H54 (cell line): ENCODE measurements at places on chromosomes 1 and 21.

GRCh38 chr1:52593495-52593894, 8.7 kb upstream of the GPX7 start:
- DNase-seq = no peak

GRCh38 chr1:39106801-39107327, 80.7 kb downstream of the NDUFS5 start:
- no peak for DNase-seq

GRCh38 chr21:28805885-28806284, 186.8 kb downstream of the LTN1 start:
- DNase-seq = no peak

GRCh38 chr1:186864296-186864695, 35.5 kb downstream of the PLA2G4A start:
- no peak for DNase-seq

DNA sequence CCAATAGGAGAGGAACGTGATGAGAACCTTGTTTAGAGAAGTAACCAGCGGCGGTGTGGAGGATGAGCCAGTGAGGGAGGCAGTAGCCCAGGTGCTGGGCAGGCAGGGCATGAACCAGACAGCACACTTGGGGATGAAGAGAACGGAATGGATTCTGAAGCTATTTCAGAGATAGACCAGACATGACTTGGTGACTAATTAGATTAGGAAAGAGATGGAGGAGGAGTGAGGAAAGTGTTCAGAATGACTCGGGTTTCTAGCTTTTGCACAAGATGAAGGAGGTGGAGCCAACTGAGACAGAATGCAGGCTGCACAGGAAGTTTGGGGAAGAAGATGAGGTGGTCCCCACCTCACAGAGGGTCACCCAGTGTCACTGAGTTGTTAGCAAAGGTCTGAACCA, 5.1 kb downstream of the PEF1 start:
- DNase-seq = no peak

- no peak for DNase-seq
Measured at GRCh38 chr1:168676029-168676812, 52.8 kb downstream of the DPT start.

GRCh38 chr21:31986035-31986856, 113.4 kb downstream of the HUNK start:
- DNase-seq = no peak

DNA sequence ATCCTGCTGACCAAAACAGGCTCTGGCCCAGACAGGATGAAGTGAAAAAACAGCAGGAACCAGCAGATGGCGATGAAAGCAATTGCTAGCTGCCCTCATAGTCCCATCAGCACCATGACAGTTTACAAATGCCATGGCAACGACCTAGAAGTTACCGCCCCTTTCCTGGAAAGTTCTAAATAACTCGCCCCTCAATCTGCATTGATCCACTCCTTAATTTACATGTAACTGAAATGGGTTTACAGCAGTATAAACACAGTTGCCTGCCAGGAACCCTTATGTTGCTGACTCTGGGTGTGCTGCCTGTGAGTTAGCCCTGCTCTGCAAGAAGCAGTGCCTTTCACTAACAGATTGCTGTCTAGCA, 65.5 kb upstream of the CR1L start:
- peak; percentile 19 for DNase-seq

DNA sequence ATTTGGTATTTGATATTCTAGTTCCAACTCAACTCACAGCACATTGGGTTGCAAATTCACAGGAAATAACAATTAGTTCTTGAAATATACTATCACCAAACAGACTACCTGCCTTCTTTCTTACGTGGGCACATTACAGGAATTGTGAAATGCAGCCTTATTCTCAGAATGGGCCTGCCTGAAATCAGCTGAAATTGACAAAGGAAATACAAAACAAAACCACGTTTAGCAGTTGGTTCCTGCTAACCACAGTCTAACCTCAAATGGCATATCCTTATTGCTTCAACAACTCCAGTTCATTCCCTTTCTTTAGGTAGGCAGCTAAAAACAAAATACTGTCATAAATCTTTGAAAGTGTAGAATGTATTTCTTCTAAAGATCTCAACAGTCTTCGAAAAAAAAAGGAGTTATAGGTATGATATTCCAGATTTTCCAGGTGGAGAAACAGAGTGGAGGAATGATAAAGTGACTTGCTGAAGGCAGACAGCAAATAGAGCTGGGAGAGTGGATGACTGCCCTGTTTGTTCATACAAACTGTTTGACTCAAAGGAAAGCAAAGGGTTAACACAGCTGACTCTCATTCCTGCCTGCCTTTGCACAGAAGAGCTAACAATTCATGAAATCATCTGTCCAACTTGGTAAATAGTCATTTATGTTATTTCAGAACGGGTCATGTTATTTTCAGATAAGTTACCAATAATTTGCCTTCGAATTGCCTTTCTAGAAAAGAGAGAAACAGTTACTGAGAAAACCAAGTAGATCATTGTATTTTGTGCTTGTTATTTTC, 1.6 kb upstream of the GREM2 start:
- DNase-seq = no peak

- no peak for DNase-seq
Measured at GRCh38 chr1:110285316-110285715, 53.9 kb upstream of the RBM15 start.

- DNase-seq = no peak
Measured at GRCh38 chr1:115118086-115118485, 28.8 kb upstream of the TSPAN2 start.

DNA sequence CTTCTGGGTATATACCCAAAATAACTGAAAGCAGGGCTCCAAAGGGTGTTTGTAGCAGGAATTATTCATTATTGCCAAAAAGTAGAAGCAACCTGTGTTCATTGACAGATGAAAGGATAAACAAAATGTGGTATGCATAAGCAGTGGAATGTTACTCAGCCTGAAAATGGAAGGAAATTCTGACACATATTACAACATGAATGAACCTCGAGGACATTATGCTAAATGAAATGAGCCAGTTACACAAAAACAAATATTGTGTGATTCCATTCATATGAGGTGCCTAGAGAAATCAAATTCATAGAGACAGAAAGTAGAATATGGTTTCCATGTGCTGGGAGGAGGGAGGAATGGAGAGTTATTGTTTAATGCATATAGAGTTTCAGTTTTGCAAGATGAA, 86.3 kb upstream of the ARTN start:
- DNase-seq = no peak

- DNase-seq = no peak
Measured at GRCh38 chr1:156706657-156707416, 1.5 kb upstream of the CRABP2 start.

- DNase-seq = no peak
Measured at GRCh38 chr1:160858097-160858496, 4.6 kb downstream of the CD244 start.

GRCh38 chr1:241271427-241271826, 85.6 kb downstream of the RGS7 start:
- no peak for DNase-seq

- no peak for DNase-seq
Measured at GRCh38 chr1:41749991-41750745, 168.6 kb downstream of the HIVEP3 start.

DNA sequence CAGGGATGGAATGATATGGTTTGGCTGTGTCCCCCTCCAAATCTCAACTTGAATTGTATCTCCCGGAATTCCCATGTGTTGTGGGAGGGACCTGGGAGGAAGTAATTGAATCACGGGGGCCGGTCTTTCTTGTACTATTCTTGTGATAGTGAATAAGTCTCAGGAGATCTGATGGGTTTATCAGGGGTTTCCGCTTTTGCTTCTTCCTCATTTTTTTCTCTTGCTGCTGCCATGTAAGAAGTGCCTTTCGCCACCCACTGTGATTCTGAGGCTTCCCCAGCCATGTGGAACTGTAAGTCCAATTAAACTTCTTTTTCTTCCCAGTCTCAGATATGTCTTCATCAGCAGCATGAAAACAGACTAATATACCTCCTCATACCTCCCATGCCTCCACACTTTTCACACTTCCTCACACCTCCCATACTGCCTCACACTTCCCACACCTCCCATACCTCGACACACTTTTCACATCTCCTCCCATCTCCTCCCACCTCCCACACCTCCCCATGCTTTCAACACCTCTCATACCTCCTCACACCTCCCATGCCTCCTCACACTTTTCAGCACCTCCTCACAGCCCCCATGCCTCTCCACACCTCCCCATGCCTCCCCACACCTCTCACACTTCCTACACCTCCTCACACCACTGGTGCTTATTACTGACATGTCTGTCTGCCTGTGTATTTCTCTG, 21.3 kb downstream of the GPR137B start:
- DNase-seq = no peak

DNA sequence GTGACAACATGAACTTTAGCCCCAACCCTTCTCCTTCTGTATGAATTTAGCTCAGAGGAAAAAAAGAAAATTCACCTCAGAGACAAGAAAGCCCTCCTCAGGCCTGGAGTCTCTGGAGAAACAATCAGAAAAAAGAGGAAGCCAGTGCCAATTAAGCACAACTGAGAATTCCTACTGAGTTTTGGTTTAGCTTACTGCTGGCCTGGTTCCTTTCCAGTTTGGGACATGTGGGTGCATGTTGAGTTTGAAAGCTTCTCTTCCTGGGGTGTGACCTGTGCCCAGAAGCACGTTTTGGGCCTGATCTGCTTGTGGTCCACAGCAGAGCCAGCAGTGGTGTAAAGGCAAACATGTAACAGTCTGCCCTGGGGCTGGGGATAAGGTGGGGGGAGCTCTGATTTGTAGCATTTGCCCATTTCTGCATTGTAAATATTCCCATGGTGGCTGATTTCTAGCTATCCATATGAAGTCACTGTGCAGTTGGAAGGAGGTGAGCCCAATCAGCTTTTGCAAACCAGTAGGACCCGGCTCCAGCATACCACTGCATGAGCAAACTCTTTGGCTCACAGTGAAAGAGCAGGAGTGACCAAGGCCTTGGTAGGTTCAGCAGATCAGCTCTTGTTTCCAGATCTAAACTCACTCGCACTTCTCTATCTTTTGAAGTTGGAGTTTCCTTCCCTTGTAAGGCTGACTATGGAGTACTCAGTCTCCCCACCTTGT, 4.7 kb upstream of the THEM5 start:
- DNase-seq = no peak

- DNase-seq = no peak
Measured at GRCh38 chr21:27047283-27047657, 80.4 kb upstream of the ADAMTS5 start.

GRCh38 chr1:47934243-47934805, 62.9 kb downstream of the TRABD2B start:
- no peak for DNase-seq

GRCh38 chr1:8789314-8790214, 27.9 kb downstream of the RERE start:
- DNase-seq = no peak
